ENCODE measurements at places on chromosomes 3 and 15. TPM values are rescaled to one million over a fixed set of nuclear protein-coding genes. Genes with fewer than 3 reads are reported as not detected.

SLITRK3 gene
- total RNA-seq: not detected

GRCh38 chr3:10015461-10015904 is 10.8 kb upstream of the FANCD2 start:
- DNase-seq: no peak

CKMT1B gene
- not detected for total RNA-seq

SPATA12 gene
- total RNA-seq: not detected

DNA sequence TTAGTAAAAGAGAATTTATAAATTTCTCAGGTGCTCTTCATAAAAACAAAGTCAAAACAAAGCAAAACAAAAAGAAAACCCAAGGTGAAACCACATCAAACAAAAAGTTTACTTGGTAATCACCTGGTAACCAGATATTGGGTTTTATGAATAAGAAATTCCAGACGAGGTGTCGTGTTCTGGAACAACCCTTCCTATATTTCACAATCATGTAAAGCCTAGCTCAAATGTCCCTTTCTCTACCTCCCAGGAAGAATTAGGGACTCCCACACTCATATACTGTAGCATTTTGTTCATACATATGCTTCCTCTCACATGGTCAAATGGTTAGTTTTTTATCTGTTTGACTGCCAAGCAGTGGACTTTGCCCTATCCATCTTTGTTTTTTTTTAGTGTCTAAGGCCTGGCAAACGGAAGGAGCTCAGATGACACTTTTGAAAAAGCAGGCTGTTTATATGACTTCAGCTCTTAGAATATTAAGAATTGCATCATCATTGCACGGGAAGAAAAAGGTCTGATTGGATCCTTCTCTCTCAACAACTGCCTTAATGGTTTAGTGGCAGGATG is 326.7 kb upstream of the TBL1XR1 start:
- DNase-seq: no peak
